ENCODE measurements at places on chromosomes 2 and 18. TPM values are rescaled to one million over a fixed set of nuclear protein-coding genes. Genes with fewer than 3 reads are reported as not detected.

The LDLRAD4 gene
- polyA plus RNA-seq: 8.0 TPM

The TMEM182 gene
- polyA plus RNA-seq: 189 TPM

DNA sequence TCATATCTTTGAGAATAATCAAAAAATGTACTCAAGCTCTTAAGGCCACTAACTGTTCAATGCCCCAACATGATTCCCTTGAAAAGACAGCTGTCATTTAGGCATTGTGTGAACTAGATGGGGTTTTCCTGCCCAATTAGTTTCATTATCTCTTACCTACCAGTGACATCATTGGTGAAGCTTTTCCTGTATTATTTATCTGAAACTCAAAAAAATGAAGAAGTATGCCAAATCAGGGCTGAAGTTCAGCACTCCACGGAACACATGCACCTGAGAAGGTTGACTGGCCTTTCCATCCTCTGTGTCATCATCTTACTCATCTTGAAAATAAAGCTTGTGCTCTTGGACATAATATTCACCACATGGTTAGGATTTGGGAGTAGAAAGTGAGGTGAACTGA is 126.4 kb downstream of the TXNL1 start:
- DNase-seq: no peak

DNA sequence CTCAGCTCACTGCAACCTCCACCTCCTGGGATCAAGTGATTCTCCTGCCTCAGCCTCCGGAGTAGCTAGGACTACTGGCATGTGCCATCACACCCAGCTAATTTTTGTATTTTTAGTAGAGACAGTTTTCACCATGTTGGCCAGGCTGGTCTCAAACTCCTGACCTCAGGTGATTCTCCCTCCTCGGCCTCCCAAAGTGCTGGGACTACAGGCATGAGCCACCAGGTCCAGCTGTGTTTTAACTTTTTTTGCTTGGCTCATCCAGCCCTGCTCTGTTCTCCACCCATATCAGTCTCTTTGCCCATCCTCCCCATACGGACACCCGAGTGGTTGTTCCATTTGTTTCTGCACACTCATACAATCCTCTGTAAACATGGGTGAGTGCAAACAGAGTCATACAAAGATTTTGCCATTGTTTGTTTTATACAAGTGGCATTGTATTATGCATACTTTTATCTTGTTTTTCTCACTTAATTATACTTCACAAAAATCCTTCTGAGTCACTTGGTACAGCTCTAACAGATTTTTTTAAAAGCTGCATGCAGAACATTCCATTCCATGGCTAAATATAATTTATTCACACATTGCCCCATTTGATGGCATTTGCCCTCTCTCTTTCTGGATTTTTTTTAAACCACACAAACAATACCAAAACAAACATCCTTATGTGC is 5.3 kb downstream of the APOB start:
- no peak for DNase-seq

GRCh38 chr2:216557820-216558219 is 59.2 kb downstream of the RPL37A start:
- DNase-seq: no peak

The MTERF4 gene
- polyA plus RNA-seq: 38.9 TPM

DNA sequence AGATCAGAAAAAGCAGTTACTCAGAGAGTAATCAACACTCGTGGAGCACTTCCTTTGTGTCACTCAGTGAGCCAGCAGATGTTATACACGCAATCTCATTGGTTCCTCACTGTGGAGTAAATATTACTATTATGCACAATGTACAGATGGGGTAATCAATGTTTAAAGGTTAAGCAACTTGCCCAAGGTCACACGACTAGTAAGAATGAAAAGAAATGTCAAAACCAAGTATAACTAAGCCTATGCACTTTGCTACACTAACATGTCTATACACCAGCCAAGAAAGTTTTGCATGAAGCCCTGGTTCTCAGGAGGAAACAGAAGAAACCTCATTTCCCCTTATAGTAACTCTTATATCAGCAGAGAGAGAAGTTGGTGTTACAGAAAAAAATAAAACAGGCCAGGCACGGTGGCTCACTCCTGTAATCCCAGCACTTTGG is 5.4 kb downstream of the METTL21A start:
- no peak for DNase-seq

The LAMA1 gene
- 1.2 TPM for polyA plus RNA-seq

DNA sequence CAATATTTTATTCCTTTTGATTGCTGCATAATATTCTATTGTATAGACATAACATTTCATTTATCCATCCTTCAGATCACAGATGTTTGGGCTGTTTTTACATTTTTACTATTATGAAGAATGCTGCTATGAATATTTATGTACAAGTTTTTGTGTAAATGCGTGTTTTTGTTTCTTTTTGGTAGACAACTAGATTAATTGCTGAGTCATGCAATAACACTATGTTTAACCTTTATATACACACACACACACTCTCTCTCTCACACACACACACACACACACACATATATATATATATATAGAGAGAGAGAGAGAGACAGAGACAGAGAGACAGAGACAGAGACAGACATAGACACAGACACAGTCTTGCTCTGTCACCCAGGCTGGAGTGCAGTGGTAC is 926.9 kb downstream of the DCC start:
- DNase-seq: no peak

DNA sequence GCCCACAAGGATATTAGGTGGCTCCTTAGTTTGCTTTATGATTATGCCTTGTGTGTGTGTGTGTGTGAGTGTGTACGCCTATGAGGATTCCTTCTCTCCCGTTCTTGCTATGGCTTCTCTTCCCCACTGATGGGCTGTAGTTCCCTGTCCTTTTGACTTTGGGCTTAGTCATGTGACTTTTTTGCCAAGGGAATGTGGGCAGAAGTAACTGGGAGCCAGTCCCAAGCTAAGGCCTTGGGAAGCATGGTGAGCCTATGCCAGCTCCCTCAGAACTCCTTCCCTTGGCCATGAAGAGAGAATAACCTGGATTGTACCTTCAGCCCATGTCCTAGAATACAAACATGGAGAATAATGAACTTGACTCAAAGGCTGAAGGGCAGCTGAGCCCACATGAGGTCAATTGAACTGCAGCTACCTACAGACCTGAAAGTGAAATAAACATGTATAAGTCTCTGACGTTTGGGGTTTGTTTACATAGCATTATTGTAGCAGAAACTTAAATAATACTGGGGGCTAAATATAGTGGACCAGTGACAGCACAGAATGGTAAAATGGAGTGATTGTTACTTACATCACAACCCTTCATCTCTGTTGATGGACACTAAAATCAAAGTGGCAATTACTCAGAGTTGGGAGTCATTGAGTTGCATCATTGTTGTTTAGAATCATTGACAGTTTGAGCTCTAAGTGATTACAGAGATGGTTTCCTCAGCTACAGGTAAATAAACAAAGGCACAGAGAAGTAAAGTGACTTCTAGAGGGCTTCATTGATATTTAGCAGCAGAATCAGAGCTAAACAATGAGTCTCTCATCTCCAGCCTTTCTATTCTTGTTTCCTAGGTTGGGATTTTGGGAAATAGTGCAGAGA is 15.3 kb upstream of the IL36G start:
- no peak for DNase-seq

The SERPINB10 gene
- 0.15 TPM for polyA plus RNA-seq

The TRABD2A gene
- 0.52 TPM for polyA plus RNA-seq

The CPLX4 gene
- not detected for polyA plus RNA-seq

GRCh38 chr2:73699437-73699836 is 37.7 kb downstream of the TPRKB start:
- DNase-seq: no peak

- no peak for DNase-seq
Measured at GRCh38 chr2:238379096-238379810, 47.5 kb upstream of the ASB1 start.

The SLC25A52 gene
- polyA plus RNA-seq: 0.34 TPM

GRCh38 chr2:25805987-25806386 is 72.3 kb downstream of the ASXL2 start:
- DNase-seq: no peak

The ZNF521 gene
- 50.6 TPM for polyA plus RNA-seq

All from hindlimb muscle (tissue), 1 donor.